Smooth muscle cell of the brain vasculature (primary cell): ENCODE measurements at places on chromosomes 2 and 18.

DNA sequence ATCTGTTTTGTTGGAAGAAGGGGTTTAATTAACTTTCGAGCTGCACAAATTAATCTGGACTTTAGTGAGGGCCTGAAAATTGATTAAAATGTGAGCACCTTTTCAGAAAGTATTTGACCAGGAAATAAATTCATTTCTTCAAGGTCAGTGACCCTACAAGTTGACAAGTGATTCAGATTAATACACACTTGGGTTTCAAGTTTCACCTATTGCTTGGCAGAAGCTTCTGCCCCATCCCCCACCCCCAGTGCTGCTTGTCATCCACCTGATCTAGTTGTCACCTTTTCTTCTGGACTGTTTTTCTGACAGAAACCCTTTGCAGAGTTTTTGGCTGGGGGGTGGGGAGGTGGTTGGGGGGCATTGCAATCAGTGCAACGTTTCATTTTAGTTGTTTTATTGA, 46.2 kb downstream of the RPRM start:
- no peak for DNase-seq

GRCh38 chr2:240593026-240593702, 6.6 kb downstream of the CAPN10 start:
- DNase-seq: no peak

DNA sequence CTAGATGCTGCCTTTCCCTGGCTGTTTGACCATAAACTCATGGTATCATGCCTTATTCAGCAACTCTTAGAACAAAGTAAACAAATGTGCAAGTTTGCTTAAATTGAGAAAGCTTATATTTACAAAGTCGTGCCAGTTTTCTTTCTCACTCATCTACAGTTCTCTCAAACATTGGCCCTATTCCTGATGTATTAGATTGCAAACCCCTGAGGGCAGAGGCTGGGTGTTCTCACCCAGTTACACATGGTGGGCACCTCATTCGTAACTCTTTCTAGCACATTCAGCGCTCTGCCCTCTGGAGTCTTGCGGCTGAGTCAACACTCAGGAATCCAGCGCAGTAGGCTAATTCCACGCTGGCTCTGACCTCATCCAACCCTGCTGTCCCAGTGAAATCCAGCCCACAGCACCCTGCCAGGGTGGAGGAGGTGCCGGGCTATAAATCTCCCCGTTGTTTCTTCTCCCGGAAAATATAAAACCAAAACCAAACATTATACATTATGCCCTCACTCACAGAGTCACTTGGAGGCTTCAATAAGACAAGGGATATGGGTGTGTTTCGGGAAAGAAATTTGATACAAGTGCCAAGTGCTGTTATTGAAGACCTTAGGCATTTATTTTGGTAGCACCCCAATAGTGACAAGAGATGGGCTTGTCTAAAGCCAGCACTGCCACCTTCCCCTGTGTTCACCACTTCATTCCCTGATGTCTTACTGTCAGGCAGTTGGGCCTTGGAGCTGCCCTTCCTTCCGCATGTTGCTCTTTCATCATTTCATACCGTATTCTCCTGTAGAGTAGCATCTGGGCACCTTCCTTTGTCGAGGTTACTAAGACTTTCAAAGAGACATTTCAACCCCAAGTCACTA, 287.4 kb downstream of the PRKCE start:
- peak; percentile 95 for DNase-seq

GRCh38 chr18:55425698-55426097, 162.3 kb downstream of the TCF4 start:
- DNase-seq: no peak

DNA sequence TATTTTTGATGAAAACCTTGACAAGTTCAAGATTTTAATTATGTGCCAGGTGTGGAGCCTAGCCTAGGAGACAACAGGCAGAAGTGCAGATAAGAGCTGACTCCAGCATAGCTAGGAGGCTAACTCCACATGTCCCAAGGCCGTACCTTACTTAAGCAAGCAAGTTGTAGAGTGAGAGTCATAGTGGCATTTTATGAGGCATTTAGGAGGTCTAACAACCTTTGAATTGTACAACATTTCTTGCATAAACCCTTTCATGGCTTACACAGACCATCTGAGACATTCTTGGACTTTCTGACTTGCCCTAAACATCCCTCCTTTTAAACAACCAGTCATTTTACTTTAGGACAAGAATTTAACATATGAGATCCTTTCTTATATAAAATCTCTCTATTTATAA, 8.3 kb upstream of the SUCLG1 start:
- DNase-seq: no peak

- DNase-seq: no peak
Measured at GRCh38 chr2:119240311-119241204, 16.9 kb downstream of the STEAP3 start.
